Anterior cingulate cortex (tissue), 58 donors: ENCODE measurements at places on chromosomes 11 and 22.

DNA sequence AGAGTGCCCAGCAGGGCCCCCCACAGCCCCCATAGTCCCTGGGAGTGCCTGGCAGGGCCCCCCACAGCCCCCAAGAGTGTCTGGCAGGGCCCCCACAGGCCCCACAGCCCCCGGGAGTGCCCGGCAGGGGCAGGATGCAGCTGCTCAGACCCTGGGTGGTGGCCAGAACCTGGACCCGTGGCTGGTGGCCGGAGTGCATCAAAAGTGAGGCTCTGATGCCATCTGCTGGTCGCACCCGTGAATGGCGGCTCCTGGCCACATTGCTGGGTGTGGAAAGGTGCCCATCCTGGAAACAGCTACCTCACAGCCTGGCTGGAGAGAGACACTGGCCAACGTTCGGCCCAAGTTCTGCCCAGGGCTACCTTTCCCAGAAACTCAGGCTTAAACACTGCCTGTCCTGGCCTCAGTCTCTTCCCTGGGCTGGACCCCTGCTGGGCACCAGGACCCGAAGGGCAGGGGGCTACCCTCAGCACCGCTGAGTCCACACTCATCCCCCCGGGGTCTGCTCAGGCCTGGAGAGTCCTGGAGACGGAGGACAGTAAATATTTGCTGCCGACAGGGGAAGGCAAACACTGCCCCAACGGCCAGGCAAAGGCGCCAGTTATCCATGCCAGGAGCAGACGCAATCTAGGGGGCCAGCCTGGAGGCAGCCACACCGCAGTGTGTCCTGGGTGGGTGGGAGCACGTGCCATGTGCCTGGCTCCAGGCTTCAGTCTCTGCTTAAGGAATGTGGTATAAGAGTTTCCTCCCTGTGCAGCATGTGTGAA is 4.4 kb downstream of the INS start:
- DNase-seq = peak; percentile 21

- DNase-seq = no peak
Observed at GRCh38 chr11:68028802-68029545, 1.5 kb upstream of the NDUFS8 start.

DNA sequence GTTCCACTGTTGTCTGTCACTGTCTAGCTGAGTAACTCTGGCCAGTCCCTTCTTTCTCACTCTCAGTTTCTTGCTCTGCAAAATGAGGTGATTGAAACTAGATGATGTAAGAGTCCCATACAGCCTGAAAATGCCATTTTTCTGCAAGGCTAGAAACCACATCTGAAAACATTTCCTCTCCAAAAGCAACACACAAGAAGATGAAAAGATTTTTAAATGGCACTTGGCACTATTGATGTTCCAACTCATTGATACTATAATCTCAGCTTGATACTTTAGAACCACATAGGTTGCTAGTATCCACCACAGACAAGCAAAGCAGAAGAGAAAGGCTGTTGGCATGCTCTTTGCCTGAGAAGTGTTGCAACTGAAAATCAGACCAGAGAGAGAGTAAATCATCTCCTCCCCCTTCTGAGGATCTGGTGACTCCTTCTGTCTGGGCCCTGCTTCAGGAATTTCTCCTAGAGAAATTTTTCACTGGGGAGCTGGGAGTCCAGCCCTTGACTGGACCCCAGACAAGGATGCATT is 1217.9 kb downstream of the LRRC4C start:
- DNase-seq = no peak

GRCh38 chr11:76371170-76371569 is 9.8 kb downstream of the THAP12 start:
- no peak for DNase-seq

- DNase-seq = no peak
Observed at GRCh38 chr22:41752011-41752970, 48.2 kb upstream of the CCDC134 start.

GRCh38 chr22:48125416-48125815 is 1363.0 kb downstream of the TBC1D22A start:
- no peak for DNase-seq

GRCh38 chr11:17722000-17722643 is 2.8 kb downstream of the MYOD1 start:
- no peak for DNase-seq

DNA sequence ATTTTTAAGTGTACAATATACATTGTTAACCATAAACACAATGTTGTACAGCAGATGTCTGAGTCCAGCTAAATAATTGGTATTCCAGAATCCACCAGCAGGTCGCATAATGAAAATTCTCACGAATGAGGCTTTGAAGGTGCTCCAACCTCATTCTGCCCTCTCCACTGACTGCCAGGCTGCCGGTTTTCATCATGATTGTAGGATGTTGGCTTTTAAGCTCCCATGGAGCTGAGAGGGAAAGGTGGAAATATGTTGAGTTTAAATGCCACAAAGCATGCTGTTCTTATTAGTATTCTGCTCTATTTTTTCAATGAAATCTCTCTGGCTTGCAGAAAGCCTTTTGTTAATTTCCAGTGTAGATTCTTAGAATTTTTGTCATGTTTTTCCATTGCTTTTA is 337.2 kb upstream of the DDI1 start:
- no peak for DNase-seq

- no peak for DNase-seq
Observed at GRCh38 chr11:33892906-33893594, 1.2 kb upstream of the LMO2 start.

DNA sequence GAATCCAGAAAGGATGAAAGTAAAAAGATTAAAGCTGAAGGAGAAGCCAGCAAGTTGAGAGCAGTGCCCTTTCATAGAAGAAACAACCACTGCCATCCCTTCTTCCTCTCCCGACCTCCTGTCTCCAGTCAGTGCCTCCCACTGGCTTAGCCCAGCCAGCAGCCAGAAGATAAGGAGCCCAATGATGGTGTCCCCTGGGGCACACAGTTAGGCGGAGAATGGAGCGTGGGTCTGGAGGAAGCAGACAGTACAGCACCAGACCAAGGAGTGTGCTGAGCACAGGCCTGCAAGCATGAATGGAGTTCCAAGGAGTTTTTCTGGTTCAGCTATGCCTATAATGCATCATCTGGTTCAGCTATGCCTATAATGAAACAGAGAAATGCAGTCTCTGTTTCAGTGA is 54.3 kb upstream of the TNRC6B start:
- DNase-seq = no peak

DNA sequence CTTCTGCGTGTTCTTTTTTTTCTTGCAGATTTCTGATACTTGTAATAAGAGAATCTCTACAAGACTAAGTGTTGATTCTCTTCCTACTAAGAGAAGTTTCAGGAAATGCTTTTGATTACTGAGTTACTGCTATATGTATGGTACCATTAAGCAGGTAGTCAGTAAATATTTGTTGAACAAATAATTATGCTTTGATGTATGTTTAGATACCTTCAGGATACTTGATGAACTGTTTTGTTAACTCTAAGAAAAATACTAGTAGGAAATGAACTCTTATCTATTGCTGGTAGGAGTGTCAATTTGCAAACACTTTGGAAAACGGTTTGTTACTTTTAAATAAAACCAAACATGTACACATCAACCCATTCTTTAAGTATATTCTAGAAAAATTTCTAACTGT is 90.6 kb downstream of the TMEM135 start:
- DNase-seq = no peak

DNA sequence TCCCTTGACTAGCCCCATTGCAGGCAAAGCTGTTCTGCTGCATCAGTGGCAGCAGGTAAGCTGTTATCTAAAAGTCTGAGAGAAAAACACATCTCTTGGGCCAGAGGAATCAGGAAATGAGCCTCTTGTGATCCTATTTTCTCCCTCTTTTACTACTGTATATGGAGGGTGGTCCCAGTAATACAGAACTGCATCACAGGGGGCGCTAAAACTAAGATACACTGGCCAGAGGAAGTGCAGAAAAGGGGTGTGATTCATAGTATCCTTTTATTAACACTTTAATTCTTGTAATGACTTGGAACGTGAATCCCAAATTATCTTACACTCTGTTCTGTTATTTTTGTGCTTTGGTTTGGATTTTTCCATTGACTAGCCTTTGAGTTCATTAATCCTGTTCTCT is 8.8 kb upstream of the MED17 start:
- DNase-seq = no peak

- DNase-seq = no peak
Observed at GRCh38 chr11:64438986-64439771, 80.2 kb downstream of the RPS6KA4 start.

GRCh38 chr22:23053051-23053707 is 17.1 kb upstream of the GNAZ start:
- no peak for DNase-seq

- DNase-seq = no peak
Observed at GRCh38 chr11:68763926-68764657, 12.8 kb upstream of the TESMIN start.

DNA sequence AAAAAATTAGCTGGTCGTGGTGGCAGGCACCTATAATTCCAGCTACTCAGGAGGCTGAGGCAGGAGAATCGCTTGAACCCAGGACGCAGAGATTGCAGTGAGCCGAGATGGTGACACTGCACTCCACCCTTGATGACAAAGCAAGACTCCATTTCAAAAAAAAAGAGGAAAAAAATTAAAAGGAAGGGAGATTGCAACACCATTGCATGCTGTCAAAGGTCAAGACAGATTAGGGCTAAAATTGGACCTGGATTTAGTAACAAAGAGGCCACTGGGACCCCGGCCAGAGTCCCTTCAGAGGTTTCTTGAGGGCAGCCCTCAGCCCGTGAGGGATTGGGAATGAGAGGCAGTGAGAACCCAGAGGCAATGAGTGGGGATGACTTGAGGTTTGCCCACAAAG is 8.2 kb upstream of the MAFF start:
- DNase-seq = no peak

GRCh38 chr11:76526878-76527277 is 82.1 kb downstream of the EMSY start:
- no peak for DNase-seq

DNA sequence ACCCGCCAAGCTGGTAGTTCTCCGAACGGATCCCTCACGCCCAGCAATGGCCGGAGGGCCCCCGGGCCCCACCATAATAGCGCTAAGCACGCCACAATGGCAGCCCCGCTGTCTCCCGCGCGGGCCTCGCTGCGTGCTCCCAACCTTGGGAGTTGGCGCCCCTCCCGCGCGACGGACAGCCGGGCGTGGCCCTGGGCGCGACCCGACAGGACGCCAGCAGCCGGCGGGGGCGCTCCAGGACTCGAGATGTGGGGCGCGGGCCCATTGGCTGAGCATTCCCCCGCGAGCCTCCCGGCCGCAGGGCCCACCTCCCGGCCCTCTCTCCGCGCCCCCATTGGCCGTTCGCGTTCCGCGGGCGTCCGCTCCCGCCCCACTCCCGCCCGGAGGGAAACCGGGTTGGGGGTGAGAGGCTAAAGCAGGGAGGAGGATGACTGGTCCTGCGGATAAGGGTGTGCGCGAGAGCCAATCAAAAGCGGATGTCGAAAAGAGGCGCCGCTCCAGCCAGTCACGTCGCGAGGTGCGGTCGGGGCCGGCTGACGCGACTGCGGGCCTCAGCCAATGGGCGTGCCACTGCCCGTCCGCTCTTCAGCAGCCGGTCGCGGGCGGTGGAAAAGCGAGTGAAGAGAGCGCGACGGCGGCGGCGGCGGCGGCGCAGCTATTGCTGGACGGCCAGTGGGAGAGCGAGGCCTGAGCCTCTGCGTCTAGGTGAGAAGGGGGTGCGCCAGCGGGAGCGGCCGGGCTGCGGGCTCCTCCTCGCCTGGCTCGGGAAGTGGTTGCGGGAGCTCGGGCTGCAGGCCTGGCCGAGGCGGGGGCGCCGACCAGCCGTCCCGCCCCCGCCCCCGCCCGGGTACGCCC is at the start of gene FAR1:
TSS of gene FAR1 (plus strand) at position 567 of the 855 bp plus-strand sequence. CDS start 26,098 bp downstream, outside the sequence.
- DNase-seq = peak; percentile 97

DNA sequence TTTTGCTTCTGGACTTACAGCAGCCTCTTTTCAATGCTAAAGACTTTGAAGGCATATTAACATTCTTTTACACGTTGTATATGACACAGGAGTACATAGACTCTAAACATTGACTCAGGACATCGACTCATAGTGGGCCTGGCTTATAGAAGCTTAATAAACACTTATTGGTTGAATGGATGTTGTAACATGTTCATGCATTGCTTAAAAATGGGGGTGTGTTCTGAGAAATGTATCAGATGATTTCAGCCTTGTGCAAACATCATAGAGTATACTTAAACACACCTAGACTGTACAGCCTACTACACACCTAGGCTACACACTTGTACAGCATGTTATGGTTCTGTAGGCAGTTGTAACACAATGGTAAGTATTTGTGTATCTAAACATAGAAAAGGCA is 17.9 kb downstream of the TTC17 start:
- DNase-seq = no peak

GRCh38 chr11:606245-606644 is 9.5 kb downstream of the IRF7 start:
- no peak for DNase-seq

GRCh38 chr11:65445604-65446445 is 23.2 kb downstream of the NEAT1 start:
- no peak for DNase-seq

DNA sequence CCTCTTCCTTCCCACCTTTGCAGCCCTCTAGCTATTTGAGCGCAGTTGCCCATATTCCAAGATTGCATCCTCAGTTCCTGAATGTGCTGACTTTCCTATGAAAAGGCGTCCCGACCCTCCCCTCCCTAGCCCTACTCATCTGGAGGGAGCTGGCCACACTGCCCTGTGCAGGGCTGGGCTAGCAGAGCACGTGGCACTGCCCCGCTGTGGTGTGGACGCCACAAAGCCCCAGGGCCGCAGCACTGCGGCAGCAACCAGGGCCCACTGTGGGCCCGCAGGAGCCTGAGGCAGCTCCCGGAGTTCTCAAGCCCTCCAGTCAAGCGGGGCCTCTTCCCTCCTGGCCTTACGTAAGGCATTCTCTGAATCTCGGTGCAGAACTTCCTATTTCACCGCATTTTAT is 27.6 kb downstream of the B3GAT1 start:
- no peak for DNase-seq

DNA sequence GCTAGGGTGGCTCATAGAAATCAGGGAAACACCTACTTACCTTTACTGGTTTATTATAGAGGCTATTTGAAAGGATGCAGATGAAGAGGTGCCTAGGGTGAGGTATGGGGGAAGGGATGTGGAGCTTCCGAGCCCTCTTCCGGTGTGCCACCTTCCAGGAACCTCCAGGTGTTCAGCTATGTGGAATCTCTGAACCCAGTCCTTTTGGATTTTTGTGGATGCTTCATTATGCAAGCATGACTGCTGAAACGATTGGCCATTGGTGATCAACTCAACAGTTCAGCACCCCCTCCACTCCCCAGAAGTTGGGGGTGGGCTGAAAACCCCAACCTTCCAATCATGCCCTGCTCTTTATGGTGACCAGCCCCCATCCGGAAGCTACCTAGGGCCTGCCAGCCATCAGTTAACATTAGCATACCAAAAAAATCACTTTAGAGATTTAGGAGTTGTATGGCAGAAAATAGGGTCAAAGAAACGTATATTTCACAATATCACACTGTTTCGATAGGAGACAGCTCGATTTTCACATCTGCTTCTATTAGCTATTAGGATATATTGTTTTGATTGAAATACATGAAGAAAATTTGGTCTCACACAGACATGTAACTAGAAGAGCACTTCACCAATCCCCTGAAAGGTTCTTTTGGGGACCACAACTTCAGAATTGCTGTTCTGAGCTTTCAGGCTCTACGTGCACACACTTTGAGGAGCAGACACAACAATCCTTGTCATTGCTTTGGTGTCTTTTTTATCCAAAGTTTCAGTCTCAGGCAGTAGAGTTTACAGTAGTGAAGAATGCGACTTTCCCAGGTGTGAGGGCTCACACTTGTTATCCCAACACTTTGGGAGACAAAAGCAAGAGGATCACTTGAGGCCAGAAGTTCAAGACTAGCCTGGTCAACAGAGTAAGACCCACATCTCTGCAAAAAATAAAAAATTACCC is 3.3 kb upstream of the POLR2G start:
- DNase-seq = no peak
